ENCODE measurements at places on chromosomes 1 and 21.

DNA sequence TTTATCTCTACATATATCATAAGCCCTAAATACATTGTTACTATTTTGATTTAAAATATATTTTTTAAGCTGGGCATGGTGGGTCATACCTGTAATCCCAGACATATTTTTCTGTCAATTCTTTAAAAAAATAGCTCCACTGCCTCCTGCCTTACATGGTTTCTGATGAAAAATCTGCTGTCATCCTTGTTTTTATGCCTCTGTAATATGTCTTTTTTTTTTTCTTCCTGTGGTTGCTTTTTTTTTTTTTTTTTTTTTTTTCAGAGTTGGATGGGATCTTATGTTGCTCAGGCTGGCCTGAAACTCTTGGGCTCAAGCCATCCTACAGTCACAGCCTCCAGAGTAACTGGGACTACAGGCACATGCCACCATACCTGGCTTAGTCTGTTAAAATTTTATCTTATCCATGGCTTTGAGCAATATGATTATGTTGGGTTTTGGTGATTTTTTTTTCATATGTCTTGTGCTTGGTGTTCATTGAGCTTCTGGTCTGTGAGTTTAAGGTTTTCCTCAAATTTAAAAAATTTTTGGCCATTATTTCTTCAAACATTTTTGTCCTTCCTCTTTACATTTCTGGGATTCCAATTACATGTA is 12.4 kb upstream of the EDARADD start:
- no peak for DNase-seq

GRCh38 chr1:28503117-28503516 is 2.7 kb upstream of the RCC1 start:
- no peak for DNase-seq

GRCh38 chr1:105914403-105914802 is 1142.1 kb upstream of the PRMT6 start:
- DNase-seq, result no peak

DNA sequence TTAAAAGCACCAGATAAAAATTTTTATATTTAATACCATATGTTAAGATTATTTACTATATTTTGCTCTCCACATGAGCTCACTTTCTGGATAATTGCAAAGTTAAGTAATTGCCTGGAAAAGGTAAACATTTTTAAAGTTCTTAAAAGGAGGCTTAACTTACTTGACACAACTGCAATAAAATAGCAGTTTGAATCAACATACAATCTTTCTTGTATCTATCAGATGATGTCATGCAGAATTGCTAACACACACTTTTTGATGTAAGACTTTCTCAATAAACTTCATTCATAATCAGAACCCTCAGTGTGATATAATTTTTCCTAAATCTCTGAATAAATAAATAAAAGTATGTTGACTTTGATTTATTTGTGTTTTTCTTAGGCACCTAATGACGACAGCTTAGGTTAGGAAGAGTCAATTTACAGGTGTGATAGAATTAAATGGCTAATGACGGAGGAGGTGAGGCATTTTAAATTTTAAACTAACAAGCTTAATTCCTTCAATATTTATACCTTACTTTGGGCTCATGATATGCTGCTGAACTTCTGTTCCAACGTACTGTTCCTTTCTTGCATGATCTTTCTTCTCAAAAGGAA is 99.5 kb downstream of the LYPLAL1 start:
- DNase-seq, result no peak

- DNase-seq, result no peak
Observed at GRCh38 chr1:240609527-240610060, 2.4 kb downstream of the GREM2 start.

DNA sequence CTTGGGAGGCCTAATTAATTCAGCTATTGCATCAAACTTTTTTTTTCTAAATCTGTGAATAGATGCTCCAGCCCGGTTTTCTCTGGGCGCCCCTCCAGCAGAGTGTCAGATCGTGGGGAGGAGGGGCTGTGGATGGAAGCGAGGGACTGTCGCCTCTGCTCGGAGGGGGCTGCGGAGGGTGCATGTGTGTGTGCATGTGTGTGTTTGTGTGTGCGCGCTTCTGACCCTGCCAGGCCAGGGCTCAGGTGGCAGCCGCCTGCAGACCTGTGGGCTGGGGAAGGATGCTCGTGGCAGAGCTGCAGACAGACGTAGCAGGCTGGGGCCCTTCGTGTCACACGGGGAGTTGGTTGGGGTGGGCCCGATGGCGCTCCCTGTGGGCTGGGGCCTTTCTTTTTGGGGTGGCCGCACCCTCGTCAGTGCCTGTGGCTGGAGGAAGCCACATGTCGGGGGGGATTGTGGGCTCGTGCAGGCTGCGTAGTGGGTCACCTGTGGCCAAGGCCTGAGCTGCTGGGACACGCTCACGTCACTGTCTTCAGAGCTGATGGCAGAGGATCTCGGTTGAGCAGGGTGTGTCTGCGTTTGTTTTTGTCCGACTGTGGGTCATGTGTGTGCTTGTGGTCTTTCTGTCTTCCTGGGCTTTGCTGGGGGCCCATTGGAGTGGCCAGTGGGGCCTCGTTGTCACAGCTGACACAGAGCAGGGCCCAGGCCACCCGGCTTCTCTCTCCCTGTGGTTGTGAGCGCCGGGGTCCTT is 2.8 kb downstream of the SKI start:
- DNase-seq, result no peak
